NAMALWA (cell line): ENCODE measurements at places on chromosomes 6 and 20.
A peak's percentile ranks its signal among the peaks of the same experiment; 100 is the strongest.

GRCh38 chr20:12086359-12086758 is 168.7 kb downstream of the BTBD3 start:
- no peak for DNase-seq

GRCh38 chr6:1618311-1619097 is 8.8 kb downstream of the FOXC1 start:
- no peak for DNase-seq

DNA sequence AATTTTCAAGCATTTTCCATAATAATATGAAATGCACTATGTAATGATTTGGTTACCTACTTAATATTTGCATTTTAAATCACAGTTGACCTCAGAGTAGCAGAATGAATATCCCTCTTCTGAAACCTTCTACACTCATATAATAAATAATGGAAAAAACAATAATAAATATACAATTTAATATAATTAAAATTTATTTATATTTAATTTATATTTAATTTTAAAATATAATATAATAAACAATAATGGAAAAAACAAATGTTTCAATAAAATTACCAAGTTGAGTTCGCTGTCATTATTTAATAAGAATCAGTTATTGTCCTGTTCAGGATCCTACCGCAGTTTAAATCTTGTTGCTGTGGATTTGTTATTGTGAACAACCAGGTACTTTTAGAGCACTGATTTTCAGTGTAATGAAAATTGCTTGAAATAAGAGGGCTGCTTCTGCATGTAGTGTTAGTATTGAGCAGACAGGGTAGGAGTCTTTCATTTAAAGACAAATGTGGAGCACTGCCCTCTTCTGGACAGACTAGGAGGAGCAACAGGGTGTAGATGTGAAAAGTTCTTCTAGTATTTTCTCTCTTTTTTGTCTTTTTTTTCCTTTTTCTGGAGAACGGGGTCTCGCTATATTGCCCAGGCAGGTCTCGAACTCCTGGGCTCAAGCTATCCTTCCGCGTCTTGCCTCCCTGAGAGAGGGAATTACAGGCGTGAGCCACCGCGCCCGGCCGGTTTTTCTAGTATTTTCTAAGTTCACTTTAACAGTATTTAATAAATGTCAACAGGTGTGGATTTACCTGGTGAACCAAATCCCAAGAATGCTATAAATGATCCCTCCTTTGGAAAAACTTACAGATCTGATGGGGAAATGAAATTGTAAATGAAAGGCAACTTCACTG is 13.6 kb downstream of the TRAPPC3L start:
- peak; percentile 84 for DNase-seq

DNA sequence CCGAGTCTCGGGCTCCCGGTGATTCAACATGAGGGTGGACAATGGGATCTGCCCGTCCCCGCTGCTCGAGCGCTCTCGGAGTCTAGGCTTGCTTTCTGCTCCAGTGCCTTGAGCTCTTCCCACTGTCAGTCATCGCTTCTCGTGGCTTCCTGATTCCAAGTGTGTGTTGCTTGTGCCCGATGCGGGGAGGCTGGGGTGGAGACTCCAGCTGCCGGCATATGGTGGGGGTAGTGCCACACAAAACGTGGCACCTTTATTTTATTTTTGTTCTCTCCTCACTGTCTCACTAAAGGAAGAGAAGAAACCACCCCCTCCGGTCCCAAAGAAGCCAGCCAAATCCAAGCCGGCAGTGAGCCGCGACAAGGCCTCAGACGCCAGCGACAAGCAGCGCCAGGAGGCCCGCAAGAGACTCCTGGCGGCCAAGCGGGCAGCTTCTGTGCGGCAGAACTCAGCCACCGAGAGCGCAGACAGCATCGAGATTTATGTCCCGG is 14.8 kb upstream of the MYL9 start:
- DNase-seq = no peak

DNA sequence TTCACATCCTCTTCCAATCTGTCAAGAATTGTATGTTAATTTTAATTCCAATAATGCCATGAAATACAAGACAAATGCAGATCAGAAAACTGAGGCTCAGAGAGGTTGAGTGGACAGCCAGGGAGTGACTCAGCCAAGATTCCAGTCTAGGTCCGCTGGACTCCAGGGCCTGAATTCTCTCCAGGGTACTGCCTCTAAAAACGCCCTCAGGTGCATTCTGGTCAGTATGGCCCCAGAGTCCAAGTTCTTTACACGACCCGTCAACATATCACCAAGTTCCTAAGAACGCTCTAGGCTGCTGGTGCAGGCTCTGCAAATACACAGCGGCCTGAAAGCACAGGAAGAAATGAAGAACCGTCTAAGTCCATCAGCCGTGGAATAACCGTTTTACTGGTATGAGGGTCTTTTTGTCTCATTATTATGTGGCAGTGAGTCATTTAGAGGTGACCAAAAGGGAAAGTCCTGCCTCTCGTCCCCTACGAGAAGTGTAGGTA is 709 bp upstream of the ASXL1 start:
- DNase-seq = no peak

- DNase-seq = no peak
These were observed 415.1 kb upstream of the MARCKS start for GRCh38 chr6:113442040-113442439.

DNA sequence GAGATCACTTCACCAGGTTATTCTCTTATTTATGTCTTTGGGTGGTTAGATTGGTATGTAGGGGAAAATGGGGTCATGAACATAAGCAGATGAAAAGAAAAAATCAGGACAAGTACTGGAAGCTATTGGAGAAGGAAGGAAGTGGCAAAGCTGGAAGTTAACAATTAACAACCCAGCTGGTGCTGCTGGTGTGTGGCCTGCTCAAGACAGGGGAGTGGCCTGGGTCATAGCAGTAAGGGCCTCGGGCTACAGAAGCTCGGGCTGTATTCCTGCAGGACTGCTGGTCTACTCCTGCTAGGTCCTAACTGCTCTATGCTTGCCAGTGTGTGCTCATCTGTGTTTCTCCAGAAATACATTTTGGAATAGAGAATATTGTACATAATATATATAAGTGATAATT is 19.6 kb downstream of the MYLIP start:
- DNase-seq = no peak

- DNase-seq = peak; percentile 81
These were observed 42.3 kb upstream of the PTPN1 start for GRCh38 chr20:50467718-50468356.

DNA sequence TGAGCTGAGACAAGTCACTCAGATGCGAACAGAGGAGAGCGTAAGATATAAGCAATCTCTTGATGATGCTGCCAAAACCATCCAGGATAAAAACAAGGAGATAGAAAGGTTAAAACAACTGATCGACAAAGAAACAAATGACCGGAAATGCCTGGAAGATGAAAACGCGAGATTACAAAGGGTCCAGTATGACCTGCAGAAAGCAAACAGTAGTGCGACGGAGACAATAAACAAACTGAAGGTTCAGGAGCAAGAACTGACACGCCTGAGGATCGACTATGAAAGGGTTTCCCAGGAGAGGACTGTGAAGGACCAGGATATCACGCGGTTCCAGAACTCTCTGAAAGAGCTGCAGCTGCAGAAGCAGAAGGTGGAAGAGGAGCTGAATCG is 9.5 kb upstream of the SNRNP48 start:
- DNase-seq = no peak

DNA sequence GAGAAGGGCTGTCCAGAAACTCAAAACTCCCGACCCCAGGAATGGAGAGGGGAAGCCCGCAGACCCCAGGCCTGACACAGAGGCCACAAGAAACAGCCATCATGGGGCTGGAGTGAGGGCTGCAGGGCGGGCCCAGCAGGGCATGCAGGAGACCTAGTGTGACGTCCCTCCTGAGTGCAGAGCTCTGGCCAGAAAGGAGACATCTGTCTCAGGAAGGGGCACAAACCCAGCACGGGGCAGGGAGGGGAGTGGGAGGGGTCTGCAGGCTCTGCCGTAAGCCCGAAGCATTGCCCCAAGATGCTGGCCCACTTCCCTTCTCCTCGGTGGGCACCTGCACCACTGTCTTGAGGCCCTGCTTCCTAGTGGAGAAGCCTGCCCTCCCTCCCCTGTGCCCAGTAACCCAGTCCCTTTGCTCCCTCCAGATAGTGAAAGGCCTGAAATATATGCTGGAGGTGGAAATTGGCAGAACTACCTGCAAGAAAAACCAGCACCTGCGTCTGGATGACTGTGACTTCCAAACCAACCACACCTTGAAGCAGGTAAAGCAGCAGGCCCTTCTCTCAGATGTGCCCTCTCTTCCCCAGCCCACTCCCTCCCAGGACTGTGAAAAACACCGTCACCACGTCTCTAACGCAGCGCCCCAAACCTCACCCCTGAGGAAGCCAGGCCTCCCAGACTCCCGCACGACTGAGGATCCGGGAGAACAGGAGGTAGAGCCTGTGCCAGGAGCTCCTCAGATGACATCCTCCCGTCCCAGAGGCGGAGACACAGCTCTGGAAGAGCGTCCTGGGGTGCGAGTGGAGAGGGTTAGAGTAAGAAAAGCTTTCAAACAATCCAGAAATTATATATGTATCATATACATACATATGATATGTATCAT is 9.7 kb downstream of the CST7 start:
- no peak for DNase-seq

- no peak for DNase-seq
These were observed 88.2 kb downstream of the FOXF2 start for GRCh38 chr6:1477432-1478090.

- DNase-seq = no peak
These were observed 21.6 kb upstream of the MAFB start for GRCh38 chr20:40710603-40711002.

- DNase-seq = no peak
These were observed 25.4 kb downstream of the FLRT3 start for GRCh38 chr20:14312001-14312400.

DNA sequence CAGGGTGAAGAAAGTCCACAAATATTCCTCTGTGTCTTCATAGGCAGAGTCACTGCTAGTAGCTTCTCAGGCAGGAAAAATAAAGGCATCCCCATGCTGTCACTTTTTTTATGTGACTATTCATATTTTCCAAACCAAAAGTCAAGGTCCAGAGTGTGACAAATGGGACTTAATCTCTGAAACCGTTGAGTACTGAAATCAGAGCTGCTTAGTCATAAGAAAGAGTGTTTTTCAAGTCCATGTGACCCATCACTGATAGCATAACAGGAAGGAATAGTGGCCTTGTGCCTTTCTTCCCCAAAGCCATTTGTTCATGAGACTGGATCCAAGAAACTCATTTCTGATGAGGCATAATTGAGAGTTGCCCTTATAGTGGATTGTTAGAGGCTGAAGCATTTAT is 210.3 kb upstream of the TSHZ2 start:
- no peak for DNase-seq

GRCh38 chr6:129619579-129620233 is 90.3 kb downstream of the ARHGAP18 start:
- DNase-seq = no peak

GRCh38 chr6:11450037-11450436 is 87.5 kb upstream of the TMEM170B start:
- no peak for DNase-seq

GRCh38 chr20:40234593-40234992 is 454.4 kb downstream of the MAFB start:
- no peak for DNase-seq

- DNase-seq = no peak
These were observed 112.2 kb downstream of the ASCC3 start for GRCh38 chr6:100768816-100769351.

- peak; percentile 47 for DNase-seq
These were observed 8.4 kb upstream of the STK35 start for GRCh38 chr20:2093159-2093781.

- DNase-seq = no peak
These were observed 75.6 kb downstream of the PRL start for GRCh38 chr6:22221211-22221610.

- no peak for DNase-seq
These were observed 262.2 kb downstream of the TAF4 start for GRCh38 chr20:61803416-61803914.

DNA sequence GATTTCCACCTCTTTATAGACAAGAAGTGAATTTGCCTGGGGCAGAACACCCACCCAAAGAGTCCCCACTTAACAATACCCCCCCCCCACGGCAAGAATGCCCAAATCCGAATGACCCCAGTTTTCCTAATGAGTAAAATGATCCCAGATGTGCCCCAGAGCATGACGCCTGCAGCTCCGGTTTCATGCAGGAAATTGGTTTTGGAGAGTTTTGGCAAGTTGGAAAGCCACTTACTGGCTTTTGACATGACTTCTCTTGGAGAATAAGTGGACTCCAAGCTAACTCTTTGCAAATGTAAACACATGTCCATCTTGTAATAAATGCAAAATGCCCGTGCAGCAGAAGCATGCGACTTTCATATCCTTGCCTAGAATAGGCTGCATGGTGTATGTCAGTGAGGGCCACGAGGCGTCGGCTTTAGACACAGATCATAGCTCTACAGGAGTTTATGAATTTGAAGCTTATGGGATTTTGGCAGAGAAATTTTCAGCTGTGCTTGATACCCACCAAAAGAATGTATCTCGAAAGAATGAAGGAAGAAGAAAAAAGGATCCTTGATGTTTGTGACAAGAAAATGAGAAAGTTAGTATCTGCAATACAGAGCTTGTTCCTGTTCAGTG is 24.2 kb downstream of the EDN3 start:
- DNase-seq = no peak

- DNase-seq = no peak
These were observed 21.7 kb downstream of the EDN3 start for GRCh38 chr20:59322081-59322480.

GRCh38 chr20:10572853-10573252 is 100.9 kb downstream of the JAG1 start:
- no peak for DNase-seq

- DNase-seq = peak; percentile 17
These were observed 183.2 kb downstream of the SIM1 start for GRCh38 chr6:100281471-100281901.

- DNase-seq = no peak
These were observed 7.6 kb upstream of the SERPINB6 start for GRCh38 chr6:2978923-2979322.

GRCh38 chr6:140970485-140970884 is 1162.2 kb upstream of the GJE1 start:
- DNase-seq = no peak

GRCh38 chr20:53794529-53795115 is 201.0 kb upstream of the ZNF217 start:
- no peak for DNase-seq

- no peak for DNase-seq
These were observed 18.3 kb downstream of the VAPB start for GRCh38 chr20:58407201-58407873.

DNA sequence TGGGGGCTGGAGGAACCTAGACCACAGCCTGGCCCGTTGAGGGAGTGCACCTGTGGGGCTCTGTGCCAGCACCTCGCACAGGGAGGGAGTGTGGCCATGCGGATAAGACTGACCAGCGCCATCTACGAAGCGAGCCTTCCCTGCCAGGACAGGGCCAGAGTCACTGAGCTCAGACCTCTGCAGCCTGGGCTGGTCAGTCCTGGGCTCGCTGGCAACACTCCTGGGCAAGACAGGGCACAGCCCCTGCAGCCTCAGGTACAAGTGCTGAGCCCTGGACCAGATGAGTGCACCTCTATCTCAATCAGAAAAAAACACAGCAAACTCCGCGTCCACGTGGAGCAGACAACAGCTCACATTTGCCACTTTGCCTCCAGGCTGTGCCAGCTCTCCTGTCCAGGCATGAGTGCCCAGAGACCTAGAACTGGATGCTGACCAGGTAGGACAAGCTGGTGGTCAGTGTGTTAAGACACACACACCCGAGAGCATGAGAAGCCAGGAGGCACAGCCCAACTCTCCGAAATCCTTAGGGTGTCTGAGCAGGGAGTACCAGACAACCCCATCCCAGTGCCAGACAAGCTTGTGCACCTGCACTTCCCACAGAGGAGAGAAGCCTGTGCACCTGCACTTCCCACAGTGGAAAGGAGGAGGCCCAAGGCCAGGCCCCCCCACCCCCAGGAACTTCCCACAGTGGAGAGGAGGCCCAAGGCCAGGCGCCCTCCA is 4.9 kb downstream of the ARFRP1 start:
- DNase-seq = no peak
